ENCODE measurements at places on chromosomes 1 and 21.

GRCh38 chr1:8814865-8815264, 2.6 kb downstream of the RERE start:
- DNase-seq: no peak

GRCh38 chr1:207866471-207867135, 44.3 kb downstream of the CD34 start:
- no peak for DNase-seq

DNA sequence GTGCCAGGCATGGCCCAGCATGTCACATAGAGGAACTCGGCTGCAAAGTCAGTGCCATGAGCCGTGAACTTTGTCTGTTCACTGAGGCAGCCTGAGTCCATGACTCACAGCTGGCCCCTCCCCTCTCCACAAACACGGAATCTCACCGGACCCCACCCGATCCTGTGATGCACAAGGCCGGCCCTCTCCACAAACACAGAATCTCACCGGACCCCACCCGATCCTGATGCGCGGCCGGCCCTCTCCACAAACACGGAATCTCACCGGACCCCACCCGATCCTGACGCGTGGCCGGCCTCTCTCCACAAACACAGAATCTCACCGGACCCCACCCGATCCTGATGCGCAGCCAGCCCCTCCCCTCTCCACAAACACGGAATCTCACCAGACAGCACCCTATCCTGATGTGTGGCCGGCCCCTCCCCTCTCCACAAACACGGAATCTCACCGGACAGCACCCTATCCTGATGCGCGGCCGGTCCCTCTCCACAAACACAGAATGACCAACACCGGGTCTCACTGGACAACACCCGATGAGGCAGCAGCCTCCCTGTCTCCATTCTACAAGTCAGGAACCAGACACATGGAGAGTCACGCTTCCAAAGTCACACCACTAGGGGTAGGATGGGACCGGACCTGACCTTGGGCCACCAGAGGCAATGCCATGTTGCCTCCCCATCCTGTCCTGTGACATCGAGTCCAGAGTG, 39.6 kb upstream of the GPR153 start:
- DNase-seq: no peak

DNA sequence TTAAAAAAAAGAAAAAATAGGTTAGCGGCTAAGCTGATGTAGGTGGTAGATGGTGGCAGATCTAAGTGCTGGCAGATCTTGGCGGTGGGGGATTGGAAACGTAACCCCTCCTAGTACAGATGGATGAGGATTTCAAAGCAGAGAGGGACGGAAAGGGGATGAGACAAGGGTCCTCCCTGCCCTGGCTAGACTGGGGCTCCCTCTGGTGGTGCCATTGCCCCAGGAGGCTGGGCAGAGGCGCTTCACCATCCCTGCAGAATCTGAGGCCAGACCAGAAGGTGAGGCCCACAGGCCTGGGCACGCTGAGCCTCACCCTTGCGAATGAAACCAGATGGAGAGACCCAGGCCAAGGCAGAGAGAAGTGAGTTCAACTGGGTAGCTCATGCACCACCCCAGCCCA, 7.0 kb upstream of the PLEKHA6 start:
- DNase-seq: no peak

GRCh38 chr1:243598433-243598832, 251.6 kb downstream of the AKT3 start:
- DNase-seq: no peak
